Cerebellar cortex (tissue), 1 donor: ENCODE measurements at places on chromosomes 7 and 10.

DNA sequence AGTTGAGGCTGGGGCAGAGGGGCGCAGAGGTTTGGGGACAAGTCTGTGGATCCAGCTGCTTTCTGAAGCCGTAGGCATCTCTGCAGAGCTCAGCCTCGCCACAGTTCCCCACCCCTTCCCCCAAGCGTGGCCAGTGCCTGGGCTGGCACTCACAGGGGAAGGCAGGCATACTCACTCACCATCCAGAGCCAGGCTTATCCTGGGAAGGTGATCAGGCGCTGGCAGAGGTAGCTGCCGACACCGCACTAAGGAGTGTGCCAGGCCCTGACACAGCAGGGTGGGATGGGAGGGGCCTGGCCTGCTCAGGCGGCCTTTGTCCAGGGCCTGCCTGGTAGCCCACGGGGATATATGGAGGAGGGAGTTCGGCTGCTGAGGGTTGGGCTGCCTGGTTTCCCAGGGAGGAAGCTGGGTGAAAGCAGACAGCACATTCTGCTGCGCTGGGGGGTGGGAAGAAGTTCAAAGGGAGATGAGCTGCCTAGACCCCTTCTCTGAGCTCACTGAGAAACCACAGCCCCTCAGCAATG lies 15.9 kb downstream of the VSIR start:
- peak; percentile 70 for DNase-seq

DNA sequence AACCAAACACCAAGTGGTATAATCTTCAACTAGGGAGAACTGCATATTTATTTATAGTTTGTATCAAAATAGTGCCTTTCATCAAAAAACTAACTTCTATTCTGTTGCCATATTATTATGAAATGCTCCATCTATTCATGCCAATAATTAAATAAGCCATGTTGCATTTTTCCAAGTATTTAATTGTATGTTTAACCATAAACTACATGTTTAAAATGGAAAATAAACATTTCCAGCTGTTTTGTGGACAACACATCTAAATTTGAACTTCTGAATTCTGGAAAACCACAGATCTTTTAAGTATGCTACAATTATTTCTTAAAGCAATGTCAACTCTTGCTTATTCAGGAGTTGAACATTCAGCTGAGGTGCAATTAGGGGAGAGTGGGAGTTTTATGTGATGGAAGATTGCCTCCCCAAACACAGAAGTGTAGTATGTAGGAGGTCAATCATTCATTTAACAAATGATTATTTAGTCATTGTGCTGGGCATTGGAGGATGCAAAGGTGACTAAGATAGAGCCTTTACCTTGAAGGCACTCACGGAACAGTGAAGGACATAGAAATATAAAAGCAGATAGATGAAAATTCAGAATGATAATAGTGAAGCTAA lies 80.7 kb upstream of the PPP1R3C start:
- no peak for DNase-seq

GRCh38 chr7:115864082-115864481 lies 166.5 kb downstream of the TFEC start:
- DNase-seq: no peak

GRCh38 chr7:46982928-46983327 lies 599.0 kb downstream of the TNS3 start:
- DNase-seq: peak; percentile 37

DNA sequence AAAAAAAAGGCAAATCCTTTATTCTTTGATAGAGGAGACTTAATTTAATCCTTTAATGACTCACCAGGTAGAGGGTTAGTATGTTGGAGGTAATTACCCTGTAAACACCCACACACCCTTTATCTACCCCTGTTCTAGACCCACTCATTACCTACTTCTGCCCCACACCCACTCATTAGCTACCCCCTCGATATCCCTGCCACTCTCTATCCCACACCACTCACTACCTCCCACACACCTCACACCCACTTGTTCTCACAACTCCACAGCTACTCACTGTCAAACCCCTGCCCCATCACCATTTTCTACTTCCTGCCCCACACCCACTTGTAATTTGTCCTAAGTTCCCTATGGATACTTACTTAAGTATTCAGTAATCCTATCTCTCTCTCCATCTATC lies 49.7 kb downstream of the SEC61G start:
- DNase-seq: no peak

- DNase-seq: no peak
Measured at GRCh38 chr10:5633166-5633749, 33.1 kb downstream of the ASB13 start.

GRCh38 chr7:47887016-47887640 lies 61.1 kb downstream of the PKD1L1 start:
- no peak for DNase-seq

DNA sequence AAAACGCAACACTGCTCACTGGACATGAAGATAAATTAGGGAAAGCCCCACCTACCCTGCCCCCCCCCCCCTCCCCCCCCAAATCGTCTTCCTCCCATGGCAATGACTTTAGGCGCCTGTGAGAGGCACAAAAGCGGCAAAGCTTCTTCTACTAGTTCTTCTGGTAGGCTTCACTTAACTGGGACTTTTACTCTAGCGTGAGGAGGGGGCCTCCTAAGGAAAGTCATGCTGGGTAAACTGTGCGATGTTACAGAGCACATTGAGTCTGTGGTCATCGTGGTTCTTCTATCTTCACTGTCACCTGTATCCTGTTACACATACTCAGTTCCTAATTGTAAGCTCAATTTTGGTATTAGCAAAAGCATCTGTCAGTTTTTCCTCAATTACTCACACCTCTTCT lies 25.1 kb downstream of the HSPB1 start:
- no peak for DNase-seq

DNA sequence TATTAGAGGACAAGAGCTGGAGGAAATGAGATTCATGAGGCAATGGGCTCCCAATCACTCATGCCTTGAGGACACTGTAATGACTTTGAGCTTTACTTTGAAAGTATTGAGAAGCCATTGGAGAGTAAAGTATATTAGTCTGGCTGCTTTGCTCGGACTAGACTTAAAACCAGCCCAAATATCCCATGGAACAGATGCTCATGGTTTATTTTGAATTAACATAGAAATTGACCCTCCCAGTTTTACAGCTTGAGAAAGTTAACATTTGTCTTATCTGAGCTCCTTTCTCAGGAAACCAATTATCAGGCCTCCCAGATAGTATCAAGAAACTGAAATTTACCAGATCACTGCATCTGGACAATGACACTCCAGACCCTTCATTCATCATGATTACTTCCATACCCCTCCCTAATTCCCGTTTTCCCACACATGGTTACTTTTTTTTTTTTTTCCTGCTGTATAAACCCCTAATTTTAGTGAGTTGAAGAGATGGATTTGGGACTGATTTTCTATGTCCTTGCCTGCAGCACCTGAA lies 270.8 kb upstream of the SMIM30 start:
- DNase-seq: no peak

GRCh38 chr7:142357953-142358520 lies 100.2 kb upstream of the PRSS58 start:
- DNase-seq: peak; percentile 42

- peak; percentile 87 for DNase-seq
Measured at GRCh38 chr7:13952921-13953320, 36.5 kb downstream of the ETV1 start.

- DNase-seq: peak; percentile 28
Measured at GRCh38 chr7:129213828-129214227, 11.0 kb upstream of the AHCYL2 start.

DNA sequence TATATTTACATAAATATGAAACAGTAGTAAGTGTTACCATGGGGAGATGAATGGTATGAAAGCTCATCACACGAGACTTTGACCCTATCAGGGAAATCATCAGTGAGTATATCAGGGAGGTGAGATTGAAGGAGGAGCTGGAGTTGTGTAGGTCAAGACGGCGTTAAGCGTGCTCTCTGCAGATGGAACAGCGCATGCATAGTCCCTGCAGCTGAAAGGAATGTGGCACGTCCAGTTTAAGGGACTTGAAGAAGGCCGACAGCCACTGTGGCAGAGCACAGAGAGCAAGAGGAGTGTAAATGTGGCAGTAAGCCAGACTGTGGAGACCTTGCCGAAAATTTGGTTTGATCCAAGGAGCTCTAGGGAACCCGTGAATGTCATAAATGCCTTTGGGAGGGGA lies 38.9 kb downstream of the POU6F2 start:
- no peak for DNase-seq

- no peak for DNase-seq
Measured at GRCh38 chr10:23980094-23980493, 228.8 kb upstream of the KIAA1217 start.

GRCh38 chr10:129396021-129396722 lies 70.9 kb upstream of the MGMT start:
- DNase-seq: no peak

DNA sequence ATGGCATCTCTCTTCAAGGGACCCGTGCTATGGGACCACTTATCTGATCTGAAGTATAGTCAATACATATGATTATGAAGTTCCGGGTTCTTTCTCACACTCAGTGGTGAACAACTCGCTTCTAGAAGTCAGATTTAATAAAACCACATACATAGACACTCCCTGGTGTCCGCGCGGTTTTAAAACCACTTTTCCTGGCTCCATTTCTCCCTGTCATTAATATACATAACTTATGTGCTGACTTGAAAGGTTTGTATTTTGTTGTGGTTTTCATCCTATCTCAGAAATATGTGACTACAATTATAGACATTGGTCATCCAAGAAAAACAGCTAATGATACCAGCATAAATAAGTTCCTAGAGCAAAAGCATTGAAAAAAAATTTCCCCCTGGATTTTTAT lies 34.0 kb downstream of the SVIL start:
- no peak for DNase-seq
